ENCODE measurements at places on chromosomes 6 and 20.

DNA sequence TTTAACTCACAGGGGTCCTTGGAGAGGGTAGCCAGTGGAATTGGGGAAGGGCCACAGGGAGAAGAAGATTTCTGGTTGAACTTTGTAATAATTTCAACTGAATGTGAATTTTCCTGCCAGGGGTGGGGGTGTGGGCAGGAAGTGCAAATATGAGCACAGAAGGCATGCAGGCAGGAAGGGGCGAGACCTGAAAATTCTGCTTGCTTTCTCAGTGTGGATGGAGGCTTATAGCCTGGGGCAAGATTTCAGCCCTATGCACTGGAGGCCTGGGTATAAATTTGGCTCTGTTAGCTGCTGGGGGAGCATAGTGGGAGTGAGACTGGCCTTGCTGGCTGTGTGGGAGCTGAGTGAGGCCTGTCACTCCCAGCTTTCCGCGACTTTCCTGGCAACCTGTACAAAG is 54.4 kb downstream of the PERP start:
- DNase-seq, result no peak

DNA sequence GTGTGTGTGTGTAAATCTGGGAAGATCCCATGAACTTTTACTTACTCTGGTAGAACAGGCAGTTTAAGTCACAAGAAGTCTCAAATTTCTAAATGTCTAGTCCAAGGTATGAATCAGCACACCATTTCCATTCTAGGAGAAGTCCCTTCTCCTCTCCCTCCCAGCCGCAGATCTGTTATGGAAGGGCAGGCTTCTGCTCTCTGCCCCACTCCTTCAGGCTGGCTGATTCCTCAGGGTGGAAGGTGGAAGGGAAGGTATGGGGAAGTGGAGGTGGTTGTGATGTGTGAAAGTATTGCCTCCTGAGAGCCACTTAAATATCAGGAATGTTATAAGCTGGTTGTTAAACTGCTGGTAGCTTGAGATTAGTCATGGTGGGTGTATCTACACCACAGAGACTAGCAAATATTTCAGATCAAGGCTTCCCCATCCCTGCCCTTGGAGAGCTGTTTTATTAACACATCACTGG is 44.5 kb upstream of the LAMA4 start:
- no peak for DNase-seq

GRCh38 chr6:159378411-159379328 is 209.5 kb downstream of the FNDC1 start:
- no peak for DNase-seq

GRCh38 chr6:89434954-89435353 is 2.0 kb downstream of the ANKRD6 start:
- DNase-seq, result no peak

GRCh38 chr6:52285177-52286068 is 881 bp upstream of the MCM3 start:
- DNase-seq, result no peak

GRCh38 chr20:20051767-20052073 is 546 bp downstream of the CRNKL1 start:
- no peak for DNase-seq

GRCh38 chr6:165960695-165961094 is 207.0 kb downstream of the TBXT start:
- DNase-seq, result no peak

DNA sequence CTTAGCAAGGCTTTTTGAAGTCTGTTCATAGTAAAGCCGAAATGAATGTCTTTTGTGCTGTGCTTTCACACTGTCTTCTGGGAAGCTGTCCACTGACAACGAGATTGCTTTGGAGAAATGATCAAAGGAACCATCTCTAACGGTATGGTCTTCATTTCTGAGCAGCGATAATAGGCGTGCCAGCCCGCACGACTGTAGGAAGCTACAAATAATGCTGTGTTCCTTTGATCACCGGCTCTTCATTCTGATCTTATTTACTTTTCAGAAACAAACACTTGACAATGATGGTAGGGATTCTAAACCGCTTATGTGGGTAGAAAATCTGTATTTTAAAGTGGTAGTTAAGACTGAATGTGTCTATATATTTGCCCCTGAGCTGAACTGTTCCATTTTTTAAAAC is 306.6 kb upstream of the EXOC2 start:
- peak; percentile 67 for DNase-seq

DNA sequence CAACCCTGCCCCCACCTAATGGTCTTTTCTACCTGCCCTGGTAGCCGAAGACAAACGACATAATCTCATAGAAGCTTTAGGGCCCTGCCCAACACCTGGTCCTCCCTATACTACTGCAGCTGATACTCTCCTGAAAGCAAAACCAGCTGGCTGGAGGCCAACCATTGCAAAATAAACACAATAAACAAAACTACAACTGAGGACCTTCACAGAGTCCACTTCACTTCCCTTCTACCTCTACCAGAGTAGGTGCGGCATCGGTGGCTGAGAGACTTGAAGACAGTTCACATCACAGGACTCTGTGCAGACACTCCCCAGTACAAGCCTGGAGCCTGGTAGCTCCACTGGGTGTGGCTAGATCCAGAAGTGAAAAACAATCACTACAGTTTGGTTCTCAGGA is 476.2 kb downstream of the MMUT start:
- DNase-seq, result no peak

DNA sequence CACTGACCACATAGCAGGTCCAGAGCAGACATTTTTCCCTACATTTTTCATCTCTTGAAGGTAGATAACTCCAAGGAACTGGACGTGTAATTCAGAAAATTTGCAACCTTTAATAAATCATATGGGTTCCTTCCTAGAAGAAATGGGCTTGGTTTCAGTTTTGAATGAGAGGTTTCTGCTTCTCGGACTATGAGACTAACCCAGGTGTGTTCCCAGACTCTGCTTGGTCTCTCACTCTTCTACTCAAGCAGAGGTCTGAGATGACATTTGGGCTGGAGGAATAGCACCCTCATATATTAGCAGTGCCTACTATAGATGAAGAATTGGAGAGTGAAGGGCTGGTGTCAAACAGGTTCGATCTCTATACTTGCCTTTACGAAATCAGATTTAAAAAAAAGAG is 231.2 kb downstream of the DOK5 start:
- DNase-seq, result no peak

DNA sequence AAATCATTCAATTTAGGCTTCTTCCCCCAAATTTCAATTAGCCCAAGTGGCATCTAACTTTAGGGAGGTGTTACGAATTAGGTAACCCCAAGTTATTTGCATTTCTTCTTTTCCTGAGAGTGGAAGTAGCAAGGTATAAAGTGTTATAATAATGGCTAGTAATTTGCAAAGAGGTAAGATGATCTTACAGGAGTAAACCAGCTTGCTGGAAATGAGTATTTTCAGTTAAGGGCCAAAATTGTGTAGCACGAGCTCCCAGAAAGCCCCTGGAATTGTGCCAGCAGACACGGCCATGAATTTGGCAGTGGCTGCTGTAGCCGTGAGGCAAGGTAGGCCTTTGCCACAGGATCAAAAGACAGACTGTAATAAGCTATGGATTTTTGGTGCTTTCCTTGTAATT is 38.0 kb downstream of the CITED2 start:
- DNase-seq, result peak; percentile 8

DNA sequence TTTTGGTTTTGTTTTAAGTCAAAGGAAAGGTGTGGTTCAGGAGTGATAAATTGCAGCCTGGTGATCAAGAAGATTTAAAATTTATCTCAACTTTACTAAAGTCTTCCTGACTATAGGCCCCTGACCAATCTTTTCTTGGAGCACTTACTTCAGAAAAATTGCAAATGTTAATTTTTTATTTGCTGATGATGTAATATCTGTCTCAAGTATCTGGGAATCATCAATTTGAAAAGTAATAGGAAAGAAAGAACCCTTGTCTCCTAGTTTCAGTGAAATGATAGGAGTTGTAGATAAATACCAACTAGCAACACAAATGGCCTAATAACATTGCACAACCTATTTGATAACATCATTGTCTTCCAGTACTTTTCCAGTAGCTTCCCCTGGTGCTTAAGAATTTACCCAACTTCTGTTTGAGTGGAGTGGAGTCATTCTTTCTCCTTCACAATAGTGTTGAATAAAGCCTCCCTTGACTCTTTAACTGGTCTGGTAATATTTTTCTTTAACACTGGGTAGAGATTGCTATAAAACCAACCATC is 648.3 kb upstream of the ADGRB3 start:
- DNase-seq, result no peak

- no peak for DNase-seq
Measured at GRCh38 chr6:2247664-2248063, 2.3 kb upstream of the GMDS start.

DNA sequence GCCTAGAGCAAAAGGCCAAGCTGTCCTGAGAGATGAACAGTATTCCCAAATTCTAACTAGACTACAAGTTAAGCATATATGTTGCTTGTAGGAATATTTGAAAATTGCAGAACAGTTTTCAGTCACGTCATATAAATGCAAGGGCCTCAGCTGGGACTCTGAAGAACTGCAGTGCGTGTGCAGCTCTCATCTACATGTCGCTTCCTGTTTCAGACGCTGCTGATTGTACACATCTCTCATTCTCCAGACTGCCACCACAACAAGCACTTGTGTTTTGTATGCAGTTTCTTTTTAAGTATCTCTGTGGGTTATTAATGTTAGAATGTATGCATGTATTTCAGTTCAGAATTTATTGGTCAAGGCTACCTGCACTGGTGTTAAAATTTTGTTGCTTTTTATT is 119.7 kb downstream of the MAP3K4 start:
- no peak for DNase-seq

- peak; percentile 99 for DNase-seq
Measured at GRCh38 chr6:6686748-6687601, 98.5 kb downstream of the LY86 start.

- DNase-seq, result no peak
Measured at GRCh38 chr20:61692479-61692878, 373.2 kb downstream of the TAF4 start.

DNA sequence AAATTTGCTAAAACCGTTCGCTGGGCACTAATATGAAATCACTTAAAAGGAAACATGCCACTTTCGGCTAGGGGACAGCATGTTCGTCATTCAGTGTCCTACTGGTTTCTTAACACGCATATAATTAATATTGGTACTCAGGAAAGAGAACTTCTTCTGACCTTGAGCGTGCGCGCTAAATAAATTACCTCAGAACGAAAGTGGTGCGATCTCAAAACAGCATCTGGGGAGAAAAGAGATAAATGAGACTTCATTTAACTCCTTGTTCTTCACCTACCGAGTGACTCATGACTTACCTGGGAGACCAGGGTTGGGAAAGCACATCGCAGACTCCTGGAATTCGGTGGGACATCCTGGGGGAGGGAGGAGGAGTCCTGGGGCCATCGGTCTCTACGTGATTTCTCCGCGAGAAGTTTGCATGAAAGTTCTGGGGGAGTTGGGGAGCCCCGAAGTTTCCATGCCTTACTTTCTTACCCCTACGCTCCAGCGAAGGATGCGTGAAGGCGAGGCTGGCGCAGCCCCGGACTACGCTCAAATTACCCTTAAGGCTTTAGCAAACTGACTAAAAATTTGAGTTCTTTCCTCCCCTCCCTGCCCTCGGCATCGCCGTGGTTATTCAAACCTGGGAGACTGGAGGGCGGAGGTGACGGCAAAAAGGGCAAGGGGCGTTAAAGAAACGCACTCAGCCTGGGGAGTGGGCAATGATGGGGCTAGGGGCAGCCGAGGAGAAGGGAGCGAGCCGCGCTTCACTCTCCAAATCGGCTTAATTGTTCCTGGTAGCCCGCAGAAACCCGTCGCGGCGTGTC is 1.1 kb upstream of the BEND6 start:
- DNase-seq, result no peak

GRCh38 chr6:24744911-24745310 is 26.0 kb upstream of the C6orf62 start:
- DNase-seq, result no peak

- no peak for DNase-seq
Measured at GRCh38 chr6:82988930-82989351, 76.7 kb downstream of the UBE3D start.

DNA sequence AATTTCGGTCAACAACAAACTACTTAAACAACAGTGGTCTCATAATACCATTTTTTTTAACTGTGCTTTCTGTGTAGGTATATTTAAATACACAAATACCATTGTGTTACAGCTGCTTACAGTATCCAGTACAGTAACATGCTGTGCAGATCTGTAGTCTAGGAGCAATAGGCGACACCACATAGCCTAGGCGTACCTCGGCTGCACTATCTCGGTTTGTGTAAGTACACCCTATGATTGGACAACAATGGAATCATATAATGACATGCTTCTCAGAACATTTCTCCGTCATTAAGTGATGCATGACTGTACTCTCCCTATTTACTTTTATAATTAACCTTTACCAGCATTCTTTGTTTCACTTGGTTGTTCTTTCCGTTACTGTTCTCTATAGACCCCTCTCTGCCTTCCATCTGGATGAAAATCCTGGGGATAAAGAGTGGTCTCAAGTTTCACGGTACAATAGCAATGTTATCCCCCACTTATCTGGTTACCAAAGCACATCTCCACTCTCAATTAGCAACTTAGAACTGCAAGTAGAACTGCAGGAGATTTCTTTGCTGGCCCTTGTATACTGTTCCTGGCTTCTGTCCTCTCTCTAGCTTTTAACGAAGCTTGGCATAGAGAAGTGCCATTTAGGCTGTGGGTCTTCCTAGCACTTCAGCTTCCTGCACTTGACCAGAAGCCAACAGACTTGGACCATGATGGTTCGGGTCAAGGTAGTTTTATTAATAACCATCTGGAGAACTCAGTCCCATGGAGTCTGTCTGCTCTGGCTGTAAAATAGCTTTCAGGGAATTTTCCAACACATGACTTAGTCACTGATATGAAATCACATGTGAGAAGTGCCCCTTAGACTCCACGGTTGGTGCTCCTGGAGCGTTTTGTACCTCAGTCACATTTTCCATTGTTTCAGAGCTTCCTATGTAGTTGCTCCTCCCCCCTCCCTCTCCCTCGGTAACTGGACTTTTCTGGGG is 80.4 kb upstream of the POPDC3 start:
- peak; percentile 28 for DNase-seq

GRCh38 chr6:134020968-134021367 is 31.5 kb downstream of the SLC2A12 start:
- DNase-seq, result no peak

All from NCI-H2029 treated with DMSO at 0.1 percent for 48 hours (cell line).